ENCODE measurements at places on chromosomes 7 and 10.

DNA sequence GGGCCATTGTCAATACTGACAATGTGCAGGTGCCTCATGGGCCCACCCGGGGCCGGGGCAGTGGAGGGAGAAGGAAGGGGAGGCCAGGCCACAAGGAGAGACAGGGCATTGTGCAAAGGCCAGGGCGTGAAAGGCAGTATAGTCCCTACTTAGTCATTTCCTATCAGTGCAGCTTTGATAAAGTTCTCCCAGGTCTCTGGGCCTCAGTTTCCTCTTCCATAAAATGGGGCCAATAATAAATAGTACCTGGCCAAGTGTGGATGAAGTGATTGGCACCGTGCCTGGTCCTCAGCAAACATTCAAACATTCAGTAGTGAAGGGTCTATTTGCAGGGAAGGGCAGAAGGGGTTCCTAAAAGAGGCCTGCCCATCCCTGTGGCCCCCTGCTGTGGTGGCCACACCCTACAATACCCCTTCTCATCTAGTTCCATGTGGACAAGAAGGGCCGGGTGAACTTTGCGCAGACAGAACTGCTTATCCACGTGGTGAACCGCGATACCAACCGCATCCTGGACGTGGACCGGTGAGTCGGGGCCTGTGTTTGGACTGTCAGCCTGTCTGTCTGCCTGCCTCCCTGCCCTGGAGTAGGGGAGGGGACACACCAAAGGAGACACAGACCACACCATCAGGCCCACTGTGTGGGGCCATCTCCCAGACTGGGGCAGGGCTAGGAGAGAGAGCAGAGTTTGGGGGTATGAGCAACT, 36.9 kb upstream of the VSIR start:
- no peak for DNase-seq

- DNase-seq, result no peak
Observed at GRCh38 chr10:46995234-46995633, 84.0 kb downstream of the PTPN20 start.

GRCh38 chr10:133007360-133007858, 65.0 kb upstream of the CFAP46 start:
- DNase-seq, result no peak

- DNase-seq, result no peak
Observed at GRCh38 chr7:19851504-19851903, 78.1 kb upstream of the TMEM196 start.

- no peak for DNase-seq
Observed at GRCh38 chr10:12757351-12757750, 244.2 kb downstream of the CCDC3 start.

- DNase-seq, result no peak
Observed at GRCh38 chr7:66737667-66738066, 2.9 kb upstream of the RABGEF1 start.

DNA sequence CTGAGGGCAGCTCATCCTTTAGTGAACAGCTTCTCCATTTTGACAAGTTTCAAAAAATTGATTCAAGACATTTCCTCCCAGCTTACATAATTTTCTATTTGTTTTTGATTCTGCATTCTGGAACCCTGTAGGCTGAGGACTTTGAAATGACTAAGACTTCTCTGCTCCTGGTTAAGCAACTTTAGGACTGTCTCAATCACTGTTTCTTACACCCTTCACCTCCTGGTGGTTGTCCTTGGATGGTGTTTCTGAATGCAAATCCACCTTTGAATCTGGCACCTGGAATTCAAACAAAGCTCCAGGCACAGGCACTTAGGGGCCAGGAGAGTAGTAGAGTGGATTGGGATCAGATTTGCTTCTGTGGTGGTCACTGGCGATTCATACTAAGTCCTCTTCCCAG, 595.5 kb downstream of the LRMDA start:
- DNase-seq, result no peak

DNA sequence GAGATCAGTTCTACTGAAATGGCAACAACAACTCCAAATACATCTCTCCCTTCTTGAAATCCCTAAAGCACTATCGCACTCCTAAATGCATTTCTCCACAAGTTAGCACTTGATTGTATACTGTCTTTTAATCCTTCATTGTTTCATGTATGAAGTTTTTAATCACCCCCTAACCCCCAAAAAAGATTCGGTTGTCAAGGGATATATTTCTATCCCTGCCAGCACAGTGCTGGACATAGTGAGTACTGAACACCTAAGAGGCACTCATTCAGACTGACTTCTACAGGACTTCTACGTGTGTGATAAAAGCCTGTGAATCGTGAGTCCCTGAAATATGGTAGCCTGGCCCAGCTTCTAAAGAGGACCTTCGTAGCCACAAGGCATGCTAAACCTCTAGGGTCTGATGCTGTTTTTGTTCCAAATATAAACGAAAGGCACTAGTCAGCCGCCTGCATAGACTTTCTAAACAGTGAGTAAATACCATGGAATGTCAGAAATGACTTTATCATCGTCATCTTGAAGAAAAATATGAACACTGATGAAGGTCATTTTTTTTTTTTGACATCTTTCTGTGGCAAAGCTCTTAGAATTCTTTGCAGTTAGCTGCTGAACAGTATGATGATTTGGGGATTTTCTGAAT, 14.6 kb upstream of the ZSCAN21 start:
- no peak for DNase-seq

GRCh38 chr7:36644625-36645422, 79.5 kb downstream of the AOAH start:
- no peak for DNase-seq

DNA sequence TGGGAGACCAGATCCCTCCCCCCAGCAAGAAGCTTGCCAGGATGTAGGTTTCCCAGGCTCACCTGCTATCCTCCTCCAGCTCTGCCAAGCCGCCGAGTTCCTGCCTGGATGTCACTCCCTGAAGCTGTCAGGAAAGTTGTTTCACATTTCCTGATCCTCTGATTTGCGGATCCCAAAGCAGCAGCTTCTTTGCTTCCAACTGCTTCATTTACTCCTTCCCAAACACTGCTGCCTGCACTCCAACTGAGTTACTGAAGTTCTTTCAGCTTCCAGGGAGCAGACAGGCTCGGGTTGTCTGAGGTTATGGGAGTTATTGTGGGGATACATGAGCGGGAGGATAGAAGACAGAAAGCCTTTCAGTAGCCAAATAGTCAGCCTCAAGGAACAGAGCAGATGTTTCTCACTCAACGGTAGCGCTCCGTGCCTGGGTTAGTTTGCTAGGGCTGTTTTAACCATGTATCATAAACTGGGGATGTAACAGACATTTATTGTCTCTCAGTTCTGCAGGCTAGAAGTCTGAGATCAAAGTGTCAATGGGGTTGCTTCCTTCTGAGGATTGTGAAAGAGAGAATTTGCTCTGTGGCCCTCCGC, 516.0 kb downstream of the REEP3 start:
- DNase-seq, result no peak

DNA sequence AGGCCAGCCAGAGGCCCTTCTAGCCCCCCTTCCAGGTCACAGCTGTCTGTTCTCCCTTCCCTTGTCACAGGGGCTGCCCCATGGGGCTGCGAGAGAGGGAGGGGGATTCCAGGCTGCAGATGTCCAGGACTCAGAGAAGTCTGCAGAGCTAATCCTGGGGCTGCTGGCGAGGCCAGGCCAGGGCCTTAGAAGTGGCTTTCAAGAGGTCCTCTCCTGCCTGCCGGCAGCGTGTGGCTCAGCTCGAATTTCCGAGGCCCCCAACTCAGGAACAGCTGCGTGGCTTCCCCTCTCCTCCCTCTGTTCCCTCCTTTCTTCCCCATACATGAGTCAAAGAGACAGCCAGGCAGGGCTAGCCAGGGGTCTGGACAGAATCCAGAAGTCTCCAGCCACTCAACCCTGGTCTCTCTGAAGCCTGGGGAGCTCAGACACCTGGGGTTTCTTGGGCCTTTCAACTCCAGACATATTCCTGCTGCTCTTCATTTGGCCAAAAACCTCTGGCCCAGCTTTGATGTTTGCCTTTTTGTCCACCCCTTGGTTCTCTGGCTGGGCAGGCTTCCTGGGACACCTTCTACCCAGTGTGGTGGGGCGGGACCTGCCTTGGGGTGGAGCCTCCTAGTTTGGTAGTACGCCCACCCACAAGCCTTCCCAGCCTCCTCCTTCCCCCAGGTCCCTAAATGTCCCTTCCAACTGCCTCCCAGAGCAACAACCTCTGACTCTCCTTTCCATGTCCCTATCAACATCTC, 21.8 kb upstream of the EIF5AL1 start:
- DNase-seq, result no peak

DNA sequence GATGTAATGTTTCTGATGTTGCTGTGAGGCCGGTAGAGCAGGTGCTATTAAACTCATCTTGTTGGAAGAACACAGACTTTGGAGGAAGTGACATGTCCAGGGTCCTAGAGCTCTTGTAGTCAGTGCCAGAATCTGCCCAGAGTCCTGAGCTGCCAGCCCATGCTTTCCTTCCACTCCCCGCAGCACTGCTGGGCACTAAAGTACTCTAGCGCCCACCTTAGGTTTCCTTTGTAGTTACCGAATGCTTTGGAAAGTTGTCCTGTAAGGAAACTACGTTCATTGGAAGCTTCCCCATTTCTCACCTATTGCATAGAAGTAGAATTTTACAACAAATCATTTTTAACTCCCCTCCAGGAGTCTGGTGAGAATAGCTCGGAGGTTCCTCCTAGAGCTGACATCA, 11.0 kb downstream of the ZNF862 start:
- DNase-seq, result no peak

- peak; percentile 17 for DNase-seq
Observed at GRCh38 chr10:47380341-47381102, 3.6 kb downstream of the ZNF488 start.

- DNase-seq, result peak; percentile 37
Observed at GRCh38 chr7:47329320-47329926, 252.5 kb downstream of the TNS3 start.

DNA sequence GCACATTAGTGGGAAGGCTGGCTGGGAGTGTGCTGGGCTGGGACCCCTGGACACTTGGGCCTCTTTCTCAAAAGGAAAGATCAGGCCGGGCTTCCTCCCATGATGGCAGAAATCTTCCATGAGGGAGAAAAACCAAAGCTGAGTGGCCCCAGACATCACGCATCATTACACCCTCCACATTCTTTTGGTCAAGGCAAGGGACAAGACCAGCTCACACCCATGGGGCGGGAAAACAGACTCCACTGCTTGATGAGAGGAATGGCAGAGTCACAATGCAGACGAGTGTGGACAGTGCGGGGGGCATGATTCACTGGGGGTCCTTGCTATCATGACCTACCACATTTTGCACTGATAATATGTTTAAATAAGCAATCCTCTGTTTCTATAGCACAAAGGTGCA, 73.3 kb downstream of the CREB3L2 start:
- DNase-seq, result no peak

- no peak for DNase-seq
Observed at GRCh38 chr10:35569836-35570235, 35.3 kb upstream of the GJD4 start.

GRCh38 chr7:108358553-108358952, 97.7 kb downstream of the NRCAM start:
- peak; percentile 46 for DNase-seq

DNA sequence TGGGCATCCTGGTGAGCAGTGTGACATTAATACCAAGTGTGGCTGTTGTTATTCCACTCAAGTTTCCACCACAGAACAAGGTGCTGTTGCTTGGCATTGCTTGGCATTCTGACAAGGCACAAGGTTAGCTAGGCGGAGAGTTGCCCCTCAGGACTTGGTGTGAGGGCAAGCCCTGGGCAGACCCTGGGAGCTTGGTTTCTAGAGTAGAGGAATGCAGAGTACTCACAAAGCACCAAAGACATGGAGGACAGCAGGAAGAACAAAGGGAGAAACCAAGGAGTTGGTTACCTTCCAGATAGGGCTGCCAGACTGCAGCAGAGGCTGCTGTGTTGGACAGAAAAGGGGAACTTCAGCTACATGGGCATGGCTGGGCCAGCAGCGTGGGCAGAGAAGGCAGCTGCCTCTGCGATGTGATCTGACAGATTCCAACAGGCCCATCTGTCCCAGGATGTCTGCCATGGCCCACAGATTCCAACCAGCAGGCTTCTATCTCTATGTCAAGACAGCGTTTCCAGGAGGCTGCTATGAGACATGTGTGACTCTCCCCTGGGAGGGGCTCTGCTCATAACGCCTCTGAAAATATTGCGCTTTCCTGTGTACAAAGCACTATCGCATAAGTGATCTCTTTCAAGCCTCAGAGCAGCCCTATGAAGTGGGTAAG, 1.8 kb downstream of the GOLGA7B start:
- no peak for DNase-seq

DNA sequence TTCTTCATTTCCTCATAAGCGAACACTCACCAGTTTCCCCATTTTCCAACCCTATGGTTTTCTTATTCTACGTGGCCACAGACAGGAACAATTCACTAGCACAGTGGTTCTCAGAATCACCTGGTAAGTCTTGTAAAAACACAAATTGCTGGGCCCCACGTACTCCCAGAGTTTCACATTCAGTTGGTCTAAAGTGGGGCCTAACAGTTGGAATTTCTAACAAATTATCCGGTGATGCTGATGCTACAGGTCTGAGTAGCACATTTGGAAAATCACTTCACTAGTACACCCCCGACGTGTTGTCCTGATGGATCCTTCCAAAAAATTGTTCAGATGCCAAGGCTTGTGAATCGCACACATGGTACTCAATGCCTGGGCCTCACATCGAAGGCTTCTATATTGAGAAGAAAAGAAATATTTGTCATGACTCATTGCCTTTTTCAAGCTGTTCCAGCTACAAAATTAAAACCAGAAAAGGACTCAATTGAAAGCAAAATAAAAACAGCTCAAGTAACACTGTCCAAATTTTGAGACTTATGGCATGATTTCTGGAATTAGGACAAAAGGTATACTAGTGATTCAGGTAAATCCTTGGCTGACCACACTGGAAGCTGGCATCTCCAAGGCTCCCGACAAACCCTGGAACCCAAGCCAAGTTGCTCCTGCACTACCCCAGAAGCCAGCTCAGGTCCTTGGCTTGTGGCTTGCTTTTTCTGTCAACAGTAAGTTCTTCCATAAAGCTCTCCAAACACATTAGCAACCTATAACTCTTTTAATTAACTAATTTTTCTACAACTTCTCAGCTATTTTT, 12.9 kb upstream of the VIM start:
- DNase-seq, result no peak

GRCh38 chr10:47164126-47164799, 135.7 kb upstream of the GDF10 start:
- no peak for DNase-seq

- DNase-seq, result no peak
Observed at GRCh38 chr7:110502888-110503465, 588.0 kb upstream of the LRRN3 start.

DNA sequence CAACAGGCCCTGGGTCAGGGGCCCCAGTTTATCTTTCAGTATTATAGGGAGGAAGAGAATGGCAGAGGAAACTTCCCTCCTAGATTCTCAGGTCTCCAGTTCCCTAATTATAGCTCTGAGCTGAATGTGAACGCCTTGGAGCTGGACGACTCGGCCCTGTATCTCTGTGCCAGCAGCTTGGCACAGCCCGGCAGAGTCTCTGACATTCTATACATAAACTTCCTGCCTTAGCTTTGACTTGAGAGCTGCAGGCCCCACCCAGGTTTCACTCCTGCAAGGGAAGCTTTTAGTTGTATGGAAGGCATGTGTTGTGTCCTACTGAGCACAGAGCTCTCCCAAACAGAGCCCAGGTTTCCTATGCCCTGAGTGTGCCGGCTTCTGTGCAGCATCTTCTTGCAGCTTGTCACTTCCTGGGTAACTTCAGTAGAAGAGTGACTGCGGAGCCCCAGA, 205.6 kb upstream of the PRSS58 start:
- DNase-seq, result no peak

GRCh38 chr10:6211341-6211670, 8.6 kb downstream of the PFKFB3 start:
- no peak for DNase-seq
